ENCODE measurements at places on chromosomes 5 and 9.
A peak's percentile ranks its signal among the peaks of the same experiment; 100 is the strongest.

GRCh38 chr5:150377964-150378694, 20.6 kb downstream of the TCOF1 start:
- no peak for DNase-seq

GRCh38 chr5:58958701-58959100, 375.8 kb downstream of the RAB3C start:
- DNase-seq = no peak

GRCh38 chr9:111919875-111920274, 23.3 kb downstream of the UGCG start:
- DNase-seq = no peak

DNA sequence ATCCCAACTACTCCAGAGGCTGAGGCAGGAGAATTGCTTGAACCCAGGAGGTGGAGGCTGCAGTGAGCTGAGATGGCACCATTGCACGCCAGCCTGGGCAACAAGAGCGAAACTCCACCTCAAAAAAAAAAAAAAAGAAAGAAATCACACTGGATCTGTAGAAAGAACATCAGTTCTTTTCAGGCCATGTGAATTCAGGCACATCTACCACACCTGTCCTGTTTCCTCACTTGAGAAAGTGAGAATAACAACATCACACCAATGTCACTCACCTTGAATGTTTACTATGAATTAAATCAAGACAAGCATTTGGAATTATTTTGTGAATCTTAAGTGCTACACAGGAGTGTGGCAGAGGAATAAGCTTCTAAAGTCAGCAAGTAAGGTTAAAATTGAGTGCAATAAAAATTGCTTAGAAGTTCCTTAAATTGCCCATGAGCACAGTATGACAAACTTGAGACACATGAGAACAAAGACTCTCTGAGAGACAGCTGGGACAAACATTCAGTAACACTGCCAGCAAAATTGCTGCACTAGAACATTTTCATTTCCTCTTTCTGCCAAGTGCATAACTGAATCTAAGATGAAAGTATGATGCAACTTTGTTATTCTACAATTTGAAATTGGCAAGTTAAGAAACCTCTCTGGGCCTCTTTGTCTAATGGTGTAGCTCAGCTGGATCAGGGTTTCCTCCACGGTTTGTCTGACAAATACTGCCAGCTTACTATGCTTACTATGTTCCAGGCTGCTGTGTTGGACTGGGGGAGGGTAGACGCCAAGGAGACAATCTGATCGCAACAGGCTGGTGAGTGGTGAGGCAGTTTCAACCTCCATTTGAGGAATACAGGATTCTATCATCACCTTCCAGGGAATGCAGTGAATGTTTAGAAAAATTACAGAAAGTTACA, 1.9 kb upstream of the RIC1 start:
- DNase-seq = peak; percentile 39

GRCh38 chr5:111261610-111262009, 37.4 kb downstream of the CAMK4 start:
- DNase-seq = peak; percentile 31

DNA sequence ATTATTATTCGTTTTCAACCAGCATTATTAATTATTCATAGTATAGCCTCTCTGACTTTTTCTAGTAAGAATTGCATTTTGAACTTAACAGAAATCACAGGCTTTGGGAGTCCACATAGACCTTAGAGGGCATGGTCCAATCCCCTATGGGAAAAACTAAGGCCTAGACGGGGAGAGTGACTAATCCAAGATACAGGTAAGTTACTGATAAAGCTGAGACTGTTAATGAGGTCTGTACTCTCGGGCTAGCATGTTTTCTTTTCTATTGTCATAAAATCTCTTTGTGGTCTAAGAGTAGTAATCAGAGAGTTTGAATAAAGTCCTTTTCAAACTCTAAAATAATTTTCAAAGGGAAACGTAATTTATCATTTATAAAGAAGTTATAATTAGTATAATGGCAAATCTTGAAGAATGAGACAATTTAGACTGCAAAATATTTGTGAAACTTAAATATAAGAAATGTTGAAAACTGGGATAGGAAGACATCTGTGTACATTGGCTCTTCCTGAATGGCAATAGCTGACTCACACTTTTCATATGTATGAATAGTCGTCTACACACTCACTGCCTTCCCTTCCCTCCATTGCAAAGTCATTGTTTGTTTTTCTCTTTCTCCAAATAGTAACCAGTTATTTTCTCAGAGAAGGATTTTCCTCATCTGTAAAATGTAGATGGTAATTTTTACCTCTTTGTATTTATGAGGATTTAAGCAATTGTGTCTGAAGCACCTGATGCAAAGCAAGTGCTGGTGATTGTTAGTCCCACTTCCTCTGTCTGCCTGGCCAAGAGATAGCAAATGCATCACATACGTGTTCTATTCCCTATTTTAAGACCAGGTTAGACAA, 207.9 kb upstream of the CD180 start:
- DNase-seq = no peak

GRCh38 chr5:154375329-154376008, 70.3 kb upstream of the SAP30L start:
- DNase-seq = no peak

GRCh38 chr9:136528716-136529341, 17.0 kb downstream of the NOTCH1 start:
- no peak for DNase-seq

GRCh38 chr5:172533399-172534228, 79.3 kb upstream of the SH3PXD2B start:
- DNase-seq = no peak

All from activated naive CD4-positive, alpha-beta T cell treated with anti-CD3 and anti-CD28 coated beads, Interleukin-2, amount 50 U/mL, for 16 hours (primary cell).